WTC11 (cell line): ENCODE measurements at places on chromosomes 1 and 21. TPM values are rescaled to one million over a fixed set of nuclear protein-coding genes. Genes with fewer than 3 reads are reported as not detected.

GRCh38 chr1:30976143-30976542, 67.6 kb upstream of the SDC3 start:
- H3K4me1 ChIP-seq: peaks cover 11% of the 10 kb centered on the region; the same call in 1 of the 2 replicates
- H3K27me3 ChIP-seq: no peaks in the 10 kb centered on the region
- no peak overlapping the region for H3K4me3 ChIP-seq
- no peak for DNase-seq

- no peaks in the 10 kb centered on the region for H3K4me1 ChIP-seq
- no peaks in the 10 kb centered on the region for H3K27me3 ChIP-seq
- peaks cover 31% of the 10 kb centered on the region for H3K36me3 ChIP-seq
- H3K4me3 ChIP-seq: no peak overlapping the region
- H3K27ac ChIP-seq: no peak overlapping the region
Measured at GRCh38 chr1:37890378-37891014, 31.1 kb upstream of the MTF1 start.

DNA sequence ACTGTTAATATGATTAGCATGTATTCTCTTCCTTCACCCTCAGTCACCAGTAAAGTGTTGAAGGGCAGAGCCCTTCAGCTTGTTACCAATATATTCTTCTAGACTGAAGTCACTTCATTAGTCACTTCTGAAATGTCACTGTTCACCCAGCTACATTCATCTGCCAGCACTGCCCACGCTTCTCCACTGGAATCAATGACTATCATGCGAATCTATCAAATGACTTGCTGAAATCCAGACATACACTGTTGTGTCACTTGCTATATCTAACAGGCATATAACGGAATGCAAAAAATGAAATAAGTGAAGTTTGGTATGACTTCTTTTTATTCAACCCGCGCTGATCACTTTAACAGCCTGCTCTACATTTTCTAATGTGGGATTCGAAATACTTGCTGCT, 16.1 kb downstream of the FH start:
- H3K27ac ChIP-seq: no peak overlapping the region
- no peaks in the 10 kb centered on the region for H3K4me1 ChIP-seq
- no peaks in the 10 kb centered on the region for H3K27me3 ChIP-seq
- H3K36me3 ChIP-seq: peaks cover 53% of the 10 kb centered on the region
- DNase-seq: no peak

GRCh38 chr21:45405271-45405818, 380 bp downstream of the COL18A1 start:
- no peak overlapping the region for H3K4me3 ChIP-seq
- peaks cover 27% of the 10 kb centered on the region for H3K27me3 ChIP-seq
- H3K27ac ChIP-seq: no peak overlapping the region
- no peak for DNase-seq
- peaks cover 7% of the 10 kb centered on the region for H3K36me3 ChIP-seq
- peaks cover 49% of the 10 kb centered on the region for H3K4me1 ChIP-seq

- H3K27ac ChIP-seq: no peak overlapping the region
- H3K36me3 ChIP-seq: peaks cover 32% of the 10 kb centered on the region
- H3K27me3 ChIP-seq: peaks cover 16% of the 10 kb centered on the region
- peaks cover 7% of the 10 kb centered on the region for H3K4me1 ChIP-seq
- no peak overlapping the region for H3K4me3 ChIP-seq
Measured at GRCh38 chr1:2784854-2785630, 16.5 kb downstream of the TTC34 start.

DNA sequence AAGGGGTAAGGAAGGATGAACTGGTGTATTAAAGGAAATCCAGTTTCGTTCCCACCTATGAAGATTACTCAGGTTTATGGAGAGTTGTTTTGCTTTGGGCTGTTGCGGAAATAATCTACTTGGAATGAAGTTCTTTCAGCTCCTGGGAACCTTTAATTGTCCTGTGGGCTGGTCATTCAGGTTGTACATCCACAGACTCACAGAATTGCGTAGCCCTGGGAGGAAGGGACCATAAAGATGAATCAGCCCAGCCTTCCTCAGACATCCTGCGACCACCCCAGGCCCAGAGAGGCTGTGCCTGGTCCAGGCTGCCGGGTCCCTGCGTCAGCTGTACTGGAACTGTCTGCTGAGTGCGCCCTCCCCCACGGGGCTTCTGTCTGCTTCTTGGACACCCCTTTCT, 72.7 kb downstream of the GALNT2 start:
- no peaks in the 10 kb centered on the region for H3K27me3 ChIP-seq
- H3K27ac ChIP-seq: no peak overlapping the region
- H3K4me1 ChIP-seq: peaks cover 73% of the 10 kb centered on the region
- DNase-seq: no peak
- no peaks in the 10 kb centered on the region for H3K36me3 ChIP-seq

- H3K27me3 ChIP-seq: no peaks in the 10 kb centered on the region
- no peaks in the 10 kb centered on the region for H3K36me3 ChIP-seq
- H3K27ac ChIP-seq: no peak overlapping the region
- H3K4me1 ChIP-seq: peaks cover 23% of the 10 kb centered on the region
- H3K4me3 ChIP-seq: no peak overlapping the region
Measured at GRCh38 chr1:159201642-159202041, 3.0 kb upstream of the ACKR1 start.

DNA sequence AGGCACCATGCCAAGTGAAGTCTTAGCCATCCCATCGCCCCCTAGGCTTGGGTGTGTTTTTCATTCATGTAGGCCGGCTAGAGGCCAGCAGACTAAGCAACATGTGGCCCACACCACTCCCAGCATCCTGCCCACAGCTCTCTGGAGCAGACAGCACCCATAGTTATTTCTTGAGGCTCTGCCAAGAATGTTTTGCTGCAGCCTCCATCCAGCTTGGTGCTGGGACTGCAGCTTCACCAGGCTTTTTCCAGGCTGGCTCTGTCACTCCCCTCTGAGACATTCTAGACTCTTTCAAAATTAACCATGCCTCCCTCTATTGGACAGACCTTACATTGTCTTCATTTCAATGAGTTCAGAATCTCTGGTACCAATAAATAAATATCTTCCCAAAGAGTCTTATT, 104.2 kb downstream of the DUSP10 start:
- no peak for DNase-seq
- H3K27ac ChIP-seq: no peak overlapping the region
- no peaks in the 10 kb centered on the region for H3K27me3 ChIP-seq
- no peaks in the 10 kb centered on the region for H3K4me1 ChIP-seq

DNA sequence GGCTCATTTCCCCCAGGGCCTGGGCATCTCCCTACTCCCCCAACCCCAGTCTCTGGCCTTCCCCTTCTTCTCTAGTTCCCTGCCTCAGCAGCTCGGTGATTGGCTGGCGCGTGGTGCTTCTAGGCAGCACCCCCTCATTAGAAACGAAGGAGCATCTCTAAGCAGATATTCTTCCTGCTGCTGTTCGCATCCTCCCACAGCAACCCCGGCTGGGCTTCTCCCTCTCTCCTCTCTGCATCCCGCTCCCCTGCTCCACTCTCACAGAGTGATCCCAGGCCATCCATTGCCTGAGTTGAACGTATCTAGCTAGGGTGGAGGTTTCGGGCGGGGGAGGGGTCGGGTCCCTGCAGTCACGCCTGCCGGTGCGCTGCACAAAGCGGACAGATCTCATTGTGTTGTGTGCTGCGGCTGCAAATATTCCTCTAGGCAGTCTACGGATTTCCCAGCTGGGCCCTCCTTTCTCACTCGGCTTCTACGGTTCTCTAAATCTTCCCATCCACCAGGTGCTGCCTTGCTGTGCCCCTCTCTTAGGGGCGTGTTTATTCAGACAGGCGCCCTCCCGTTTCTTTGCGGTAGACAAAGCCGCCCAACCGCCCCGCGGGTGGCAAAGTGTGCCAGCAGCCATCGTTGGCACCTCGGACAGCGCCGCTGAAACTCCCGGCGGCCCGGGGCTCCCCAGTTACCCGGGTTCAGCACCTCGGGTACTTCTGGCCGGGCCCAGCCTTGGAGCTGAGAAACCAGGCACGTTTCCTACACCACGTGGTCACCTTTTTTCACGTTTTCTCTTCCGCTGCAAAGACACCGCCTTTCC, 2.2 kb downstream of the CACNA1E start:
- DNase-seq: peak; percentile 74
- peaks cover 36% of the 10 kb centered on the region for H3K4me1 ChIP-seq
- H3K4me3 ChIP-seq: peak overlapping the region; percentile 65
- peaks cover 90% of the 10 kb centered on the region for H3K27me3 ChIP-seq
- no peak overlapping the region for H3K27ac ChIP-seq

DNA sequence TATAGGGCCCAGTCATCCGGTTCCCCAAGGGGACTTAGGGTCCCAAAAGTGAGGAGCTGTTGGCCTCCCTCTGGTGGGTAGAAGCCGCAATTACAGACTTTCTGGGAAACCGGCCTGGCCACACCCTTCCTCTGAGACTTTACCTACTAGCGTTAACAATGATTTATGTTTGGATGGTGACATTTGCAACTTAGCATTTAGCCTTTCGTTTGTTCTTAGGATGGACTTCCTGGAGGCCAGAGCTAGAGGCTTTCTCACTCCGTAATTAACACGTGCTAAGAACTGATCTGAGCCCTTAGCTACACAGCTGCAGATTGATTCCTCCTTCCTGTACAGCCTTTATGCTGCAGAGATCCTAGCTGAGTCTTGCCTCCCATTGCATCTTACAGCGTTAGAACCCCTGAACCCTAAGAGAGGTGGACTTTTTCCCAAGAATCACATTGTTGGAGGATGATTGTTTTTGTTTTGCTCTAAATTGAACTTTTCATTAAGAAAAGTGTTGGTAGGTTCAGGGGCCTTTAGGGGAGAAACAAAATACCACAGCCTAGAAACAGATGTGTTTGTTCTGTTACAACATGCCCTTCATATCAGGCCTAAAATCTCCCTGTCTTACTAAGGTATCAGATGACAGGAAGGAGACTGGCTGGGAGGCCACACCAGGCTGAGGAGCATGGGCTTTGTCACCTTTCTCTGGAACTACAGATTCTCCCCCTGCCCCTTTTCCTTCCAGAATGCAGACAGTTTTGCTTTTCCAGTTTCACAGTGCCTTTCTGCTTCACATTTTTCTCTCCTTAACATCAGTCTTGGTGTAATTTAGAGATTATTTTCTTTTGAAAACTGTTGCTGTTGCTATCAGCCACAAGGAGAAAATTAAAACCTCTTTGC, 1.9 kb downstream of the S100A11 start:
- H3K36me3 ChIP-seq: peaks cover 23% of the 10 kb centered on the region
- peaks cover 9% of the 10 kb centered on the region for H3K27me3 ChIP-seq
- H3K27ac ChIP-seq: peak overlapping the region; percentile 85
- peak overlapping the region; percentile 89 for H3K4me3 ChIP-seq

DNA sequence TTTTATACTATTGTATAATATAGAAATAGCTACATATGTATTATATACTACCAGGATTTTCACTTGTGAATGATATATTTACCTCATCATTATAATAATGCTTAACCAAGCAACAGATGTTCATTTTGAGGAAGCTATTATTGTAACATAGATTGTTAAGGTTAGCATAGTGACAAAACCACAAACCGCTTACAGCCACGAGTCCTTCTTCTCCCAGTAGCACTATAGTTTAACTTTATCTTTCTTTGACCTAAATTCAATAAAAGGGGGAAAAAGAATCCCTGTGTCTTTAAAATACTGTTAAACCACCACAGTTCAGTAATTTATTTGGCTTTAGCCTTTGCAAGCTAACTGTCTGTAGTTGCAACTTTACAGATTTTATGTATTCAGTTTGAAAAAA, 1039.4 kb upstream of the B3GALT2 start:
- no peak overlapping the region for H3K27ac ChIP-seq
- H3K4me1 ChIP-seq: no peaks in the 10 kb centered on the region
- H3K27me3 ChIP-seq: no peaks in the 10 kb centered on the region
- DNase-seq: no peak

DNA sequence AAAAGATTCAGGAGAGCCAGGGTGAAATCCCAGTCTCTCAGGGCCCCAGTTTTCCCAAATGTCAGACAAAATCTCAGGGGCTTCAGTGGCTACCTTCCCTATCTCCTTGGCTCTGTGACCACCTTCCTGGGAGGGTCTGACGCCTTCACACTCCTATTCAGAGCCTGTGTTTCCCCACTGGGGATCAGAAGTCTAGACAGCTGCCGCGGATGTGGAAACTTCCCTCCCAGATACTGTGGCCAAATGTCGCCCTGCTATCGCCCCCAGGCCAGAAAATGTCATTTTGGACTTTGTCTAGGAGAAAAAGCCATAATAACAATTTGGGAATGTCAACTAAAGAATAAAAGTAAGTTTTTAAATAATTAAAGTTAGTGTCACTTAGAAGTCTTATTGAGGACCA, 15.9 kb downstream of the A3GALT2 start:
- no peak overlapping the region for H3K27ac ChIP-seq
- DNase-seq: no peak
- H3K36me3 ChIP-seq: peaks cover 6% of the 10 kb centered on the region
- H3K4me3 ChIP-seq: no peak overlapping the region
- H3K27me3 ChIP-seq: peaks cover 44% of the 10 kb centered on the region

GRCh38 chr1:71371581-71371980, 290.7 kb upstream of the ZRANB2 start:
- no peak overlapping the region for H3K4me3 ChIP-seq
- DNase-seq: no peak
- no peak overlapping the region for H3K27ac ChIP-seq
- no peaks in the 10 kb centered on the region for H3K36me3 ChIP-seq
- H3K4me1 ChIP-seq: no peaks in the 10 kb centered on the region

GRCh38 chr1:211024901-211025300, 109.0 kb downstream of the KCNH1 start:
- DNase-seq: no peak
- H3K27ac ChIP-seq: no peak overlapping the region
- no peak overlapping the region for H3K4me3 ChIP-seq
- no peaks in the 10 kb centered on the region for H3K36me3 ChIP-seq
- no peaks in the 10 kb centered on the region; the same call in 1 of the 2 replicates for H3K27me3 ChIP-seq
- no peaks in the 10 kb centered on the region for H3K4me1 ChIP-seq

GRCh38 chr1:226436472-226436854, 28.6 kb upstream of the PARP1 start:
- H3K4me3 ChIP-seq: no peak overlapping the region
- peaks cover 3% of the 10 kb centered on the region for H3K36me3 ChIP-seq
- no peak for DNase-seq
- H3K4me1 ChIP-seq: peaks cover 13% of the 10 kb centered on the region
- H3K27me3 ChIP-seq: 0 out of 2 replicates have a peak, but pooled peaks cover 4% of the 10 kb centered on the region
- H3K27ac ChIP-seq: no peak overlapping the region

GRCh38 chr1:156579472-156579871, at the start of gene TTC24:
TTC24 (plus strand) TSS chr1:156579723; CDS start chr1:156581365, 1,642 bp downstream.
- DNase-seq: no peak
- peaks cover 9% of the 10 kb centered on the region for H3K4me1 ChIP-seq
- no peak within 1 kb of the TSS for H3K27ac ChIP-seq
- no peak within 1 kb of the TSS for H3K4me3 ChIP-seq

- no peaks in the 10 kb centered on the region for H3K36me3 ChIP-seq
- H3K4me3 ChIP-seq: no peak overlapping the region
- DNase-seq: no peak
- H3K27me3 ChIP-seq: no peaks in the 10 kb centered on the region
Measured at GRCh38 chr1:80447526-80447925, 1353.2 kb upstream of the ADGRL2 start.

DNA sequence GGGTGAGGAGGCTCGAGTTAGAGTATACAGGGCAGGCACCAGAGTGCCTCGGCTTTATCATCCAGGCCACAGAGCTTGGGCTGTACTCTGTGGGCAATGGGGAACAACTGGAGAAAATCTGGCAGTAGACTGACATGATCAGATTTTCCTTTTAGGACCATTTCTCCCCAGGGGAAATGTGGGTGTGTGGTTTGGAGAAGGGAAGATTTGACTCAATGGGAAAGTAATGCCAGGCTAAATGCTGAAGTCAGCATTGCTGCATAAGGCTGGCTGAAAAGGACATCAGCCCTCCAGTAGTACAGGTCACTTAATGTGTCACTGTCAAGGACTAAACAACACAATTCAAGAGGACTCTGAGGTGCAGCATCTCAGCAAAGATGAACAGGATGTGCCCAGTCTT, 5.0 kb downstream of the FYB2 start:
- no peaks in the 10 kb centered on the region for H3K27me3 ChIP-seq
- peaks cover 14% of the 10 kb centered on the region for H3K4me1 ChIP-seq
- DNase-seq: no peak
- no peaks in the 10 kb centered on the region for H3K36me3 ChIP-seq
- no peak overlapping the region for H3K27ac ChIP-seq

Gene SLC44A3
- 4.7 to 7.2 TPM (median 6.9 TPM) in 3 replicates for total RNA-seq

Gene PGD
- total RNA-seq: 270 to 278 TPM (median 272 TPM) in 3 replicates

Gene OR6K3
- total RNA-seq: not detected in 3 replicates

Gene ANGPTL1
- not detected in 3 replicates for total RNA-seq
